Cortex of kidney (tissue), 1 donor: ENCODE measurements at places on chromosomes 12 and 14.

GRCh38 chr14:65351493-65352194 lies 60.9 kb upstream of the FUT8 start:
- DNase-seq = no peak

GRCh38 chr14:20904393-20905029 lies 13.3 kb downstream of the RNASE3 start:
- no peak for DNase-seq

DNA sequence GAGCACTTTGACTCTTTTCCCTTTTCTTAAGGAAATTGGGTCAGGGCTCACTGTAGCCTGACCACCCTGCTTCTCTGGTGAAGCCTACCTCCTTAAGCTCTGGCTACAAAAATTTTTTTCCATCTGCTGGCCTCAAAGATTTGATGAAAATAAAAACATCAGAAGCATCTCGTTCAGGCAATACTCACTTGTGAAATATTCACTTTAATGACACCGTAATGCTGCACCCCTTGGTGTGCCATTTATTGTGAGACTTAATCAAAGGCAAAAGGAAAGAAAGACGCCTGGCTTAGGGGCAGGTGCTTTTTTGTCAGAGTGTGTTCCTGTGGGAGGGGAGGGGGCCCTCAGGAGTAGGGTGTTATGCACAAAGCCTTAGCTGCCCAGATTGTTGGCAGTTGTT lies 155.0 kb upstream of the TMPO start:
- no peak for DNase-seq

GRCh38 chr12:91978143-91978542 lies 167.5 kb downstream of the BTG1 start:
- no peak for DNase-seq

DNA sequence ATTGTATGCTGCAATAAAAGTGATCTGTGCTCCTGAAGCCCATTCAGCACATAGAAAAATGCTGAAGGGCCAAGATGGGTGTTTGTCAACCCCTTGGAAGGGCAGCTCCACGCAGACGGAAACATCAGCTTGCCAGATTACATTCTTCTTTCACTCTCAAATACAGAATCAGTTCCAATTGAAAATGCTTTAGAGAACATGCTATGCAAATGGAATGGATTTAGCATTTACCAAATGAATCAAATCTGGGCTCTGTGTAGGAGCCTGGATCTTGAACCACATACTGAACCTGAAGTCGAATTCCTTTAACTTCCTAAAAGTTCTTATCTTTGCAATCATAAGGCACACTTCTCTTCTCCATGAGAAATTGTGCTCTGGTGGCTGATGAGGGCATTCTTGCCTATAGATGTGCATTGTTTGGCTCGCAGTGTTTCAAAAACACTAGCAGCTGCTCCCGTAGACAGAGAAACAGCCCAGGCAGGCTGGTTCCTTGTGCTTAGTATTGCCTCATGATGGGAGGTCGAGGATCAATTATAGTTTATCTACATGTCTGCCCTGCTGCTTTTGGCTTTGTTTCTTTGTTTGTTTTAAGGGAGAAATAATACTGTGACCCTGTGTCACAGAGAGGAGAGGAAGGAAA lies 489.8 kb upstream of the FLRT2 start:
- no peak for DNase-seq

DNA sequence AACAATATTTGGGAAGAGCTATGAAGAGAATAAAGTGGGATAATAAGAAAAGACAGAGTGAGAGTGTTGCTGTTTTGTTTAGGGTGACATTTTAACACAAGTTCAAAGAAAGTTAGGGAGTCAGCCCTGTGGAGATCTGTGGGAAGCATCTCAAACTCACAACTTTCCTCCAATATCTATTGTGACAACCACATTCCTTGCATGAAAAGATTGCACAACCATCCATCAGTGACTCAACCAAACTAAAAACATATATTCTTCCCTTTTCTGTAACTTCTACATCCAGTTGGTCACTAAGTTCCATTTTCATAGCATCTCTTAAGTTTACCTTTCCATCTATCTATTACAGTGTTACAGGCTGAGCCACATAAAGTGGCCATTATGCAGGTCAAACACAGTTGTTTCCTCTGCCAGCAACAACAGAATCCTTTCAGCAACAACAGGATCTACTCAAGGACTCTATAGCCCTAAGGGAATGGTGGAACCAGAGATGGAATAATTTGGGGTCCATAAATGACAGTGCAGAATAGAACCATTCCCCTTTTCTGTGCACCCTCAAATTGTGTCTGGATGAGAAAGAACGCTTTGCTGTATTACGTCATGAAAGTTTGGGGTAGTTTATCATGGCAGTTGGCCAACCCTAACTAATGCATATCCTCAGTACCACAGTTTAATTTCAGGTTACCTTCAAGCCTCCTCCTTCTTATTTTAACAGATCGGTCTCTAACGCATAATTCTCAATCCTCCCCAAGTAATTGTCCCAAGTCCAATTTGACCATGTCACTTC lies 118.8 kb downstream of the ST8SIA1 start:
- no peak for DNase-seq

DNA sequence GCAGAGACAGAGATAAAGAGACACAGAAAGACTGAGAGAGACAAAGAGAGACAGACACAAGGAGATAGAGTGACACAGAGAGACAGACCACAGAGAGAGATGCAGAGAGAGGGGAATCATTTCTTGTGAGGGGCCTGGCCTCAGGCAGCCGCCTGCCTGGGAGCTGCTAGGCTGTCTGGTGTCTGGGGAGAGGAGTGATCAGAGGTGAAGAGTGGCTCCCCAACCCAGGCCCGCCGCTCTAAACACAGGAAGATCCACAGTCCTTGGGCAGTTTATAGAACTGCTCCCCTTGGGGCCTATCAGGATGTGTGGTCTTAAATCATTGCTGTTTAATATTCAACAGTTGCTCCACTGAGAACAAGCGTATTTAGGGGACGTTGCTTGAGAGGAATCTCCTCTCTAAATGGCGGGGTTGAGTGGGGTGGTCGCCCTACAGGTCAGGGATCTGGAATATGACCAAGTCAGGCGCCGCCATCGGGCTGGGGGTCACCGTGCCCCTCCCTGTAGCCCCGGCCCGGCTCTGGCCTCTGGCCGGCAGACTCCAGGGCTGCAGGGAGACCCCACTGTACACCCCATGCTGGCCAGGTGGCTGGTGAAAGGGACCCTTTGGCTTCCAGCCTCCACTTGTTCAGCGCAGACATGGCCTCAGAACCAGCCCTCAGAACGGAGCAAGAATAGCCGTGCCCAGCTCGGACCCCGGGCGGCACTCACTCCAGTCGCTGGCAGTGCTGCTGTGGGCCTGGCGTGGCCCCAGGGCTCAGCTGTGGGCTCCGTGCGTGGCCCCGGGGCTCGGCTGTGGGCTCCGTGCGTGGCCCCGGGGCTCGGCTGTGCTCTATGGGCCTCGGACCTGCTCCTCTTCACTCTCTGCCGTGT lies 89.4 kb downstream of the GALNT9 start:
- DNase-seq = no peak

GRCh38 chr14:52802597-52802996 lies 11.2 kb upstream of the GNPNAT1 start:
- DNase-seq = no peak

GRCh38 chr14:81946834-81947798 lies 413.5 kb upstream of the SEL1L start:
- no peak for DNase-seq

- DNase-seq = no peak
Observed at GRCh38 chr12:2156333-2156732, 103.5 kb downstream of the CACNA1C start.

- no peak for DNase-seq
Observed at GRCh38 chr12:107242189-107242588, 148.8 kb upstream of the CRY1 start.

GRCh38 chr12:85191-85666 lies 18.7 kb downstream of the IQSEC3 start:
- no peak for DNase-seq
